Right forelimb (tissue), 1 donor: ENCODE measurements at places on chromosomes 11 and 22.

GRCh38 chr11:77302752-77303151 is 1.3 kb upstream of the GDPD4 start:
- no peak for DNase-seq

- peak; percentile 13 for DNase-seq
These were observed 18.6 kb downstream of the C1QTNF6 start for GRCh38 chr22:37169406-37169805.

DNA sequence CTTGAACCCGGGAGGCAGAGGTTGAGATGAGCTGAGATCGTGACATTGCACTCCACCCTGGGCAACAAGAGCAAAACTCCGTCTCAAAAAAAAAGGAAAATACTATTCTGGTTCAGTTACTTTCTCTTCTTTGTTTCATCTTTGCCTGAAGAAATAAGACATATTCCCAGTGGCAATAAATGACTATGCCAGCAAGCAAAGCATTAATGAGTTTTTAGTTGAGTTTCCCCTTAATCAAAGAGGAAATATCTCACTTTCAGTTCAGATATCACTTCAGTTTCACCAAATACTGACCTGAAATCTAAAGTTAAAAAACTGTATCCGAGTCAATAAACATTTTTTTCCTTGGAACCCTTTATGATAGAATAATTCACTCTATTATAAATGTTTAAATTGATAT is 10.4 kb downstream of the PISD start:
- DNase-seq = no peak

DNA sequence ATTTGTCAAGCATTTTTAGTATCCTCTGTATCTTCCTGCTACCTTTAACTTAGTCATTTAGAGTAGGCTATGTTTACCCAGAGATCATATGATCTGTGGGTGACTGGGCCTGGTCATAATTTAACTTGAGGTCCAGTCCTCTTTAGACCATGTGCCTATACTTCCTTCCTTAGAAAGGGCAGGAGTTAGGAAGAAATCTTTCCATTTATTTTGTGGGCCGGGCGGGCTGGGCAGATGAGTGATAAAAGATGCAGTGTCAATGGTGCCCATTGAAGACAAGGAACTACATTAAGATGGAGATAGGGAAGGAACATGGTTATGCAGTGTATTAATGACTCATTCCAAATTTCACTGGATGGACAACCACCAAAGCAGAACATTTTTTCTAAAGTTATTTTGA is 30.9 kb upstream of the PDE3B start:
- no peak for DNase-seq

DNA sequence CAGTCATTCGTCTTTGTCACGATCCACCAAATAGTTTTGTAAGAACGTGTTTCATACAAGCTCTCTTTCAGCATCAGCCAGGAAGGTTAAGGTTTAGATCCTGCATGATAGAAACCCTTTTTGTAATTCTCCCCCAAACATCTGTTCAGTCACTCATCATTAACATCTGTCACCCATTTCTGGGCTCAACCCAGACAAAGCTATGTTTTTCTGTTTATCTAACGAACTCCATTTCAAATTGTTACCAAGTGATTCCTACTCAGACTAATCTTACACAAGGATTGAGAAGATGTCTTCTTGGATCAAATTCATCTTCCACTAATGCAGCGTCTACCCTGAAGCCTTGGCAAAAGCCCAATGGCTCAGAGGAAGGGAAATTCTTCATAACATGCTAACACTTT is 58.8 kb downstream of the FZD4 start:
- no peak for DNase-seq

DNA sequence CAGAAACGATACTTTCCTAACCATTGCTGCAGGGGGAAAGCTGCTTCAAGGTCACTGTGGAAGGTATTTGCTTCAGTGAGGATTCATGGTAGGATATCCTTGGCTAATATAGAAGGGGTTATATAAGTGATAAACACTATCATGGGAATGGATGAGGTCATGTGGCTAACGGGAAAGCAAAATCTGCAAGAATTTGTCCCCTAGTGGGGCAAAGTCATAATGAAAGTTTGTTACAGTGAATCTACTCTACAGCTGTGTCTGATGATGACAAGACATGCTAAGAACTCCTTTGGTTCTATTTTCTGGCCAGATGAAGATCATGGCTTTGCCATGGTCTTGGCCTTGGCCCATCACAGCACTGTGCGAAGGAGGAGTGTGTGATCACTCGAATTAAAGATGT is 13.8 kb downstream of the MMP20 start:
- no peak for DNase-seq

- no peak for DNase-seq
These were observed 57.8 kb upstream of the APOA1 start for GRCh38 chr11:116895048-116895757.

GRCh38 chr11:60343094-60343704 is 16.1 kb downstream of the MS4A6E start:
- DNase-seq = no peak

- no peak for DNase-seq
These were observed 20.8 kb upstream of the LMO2 start for GRCh38 chr11:33912405-33913361.

DNA sequence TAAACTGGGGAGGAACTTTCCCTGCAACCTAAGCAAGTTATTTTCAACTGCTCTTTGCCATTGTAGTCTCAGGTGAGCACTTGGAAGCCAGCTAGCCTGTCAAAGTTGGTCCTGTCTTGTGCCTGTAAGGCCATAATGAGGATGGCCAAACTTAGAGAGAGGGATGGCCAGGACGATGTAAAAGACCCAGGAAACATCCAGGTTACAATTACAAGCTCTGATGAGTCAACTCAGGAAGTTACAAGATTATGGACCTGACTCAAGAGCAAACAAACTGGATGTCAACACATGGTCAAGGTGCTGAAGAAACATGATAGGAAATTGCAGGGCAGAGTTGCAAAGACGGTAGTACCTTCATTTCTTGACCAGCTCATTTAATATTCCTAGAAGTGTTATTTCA is 1.6 kb downstream of the GTPBP1 start:
- no peak for DNase-seq

DNA sequence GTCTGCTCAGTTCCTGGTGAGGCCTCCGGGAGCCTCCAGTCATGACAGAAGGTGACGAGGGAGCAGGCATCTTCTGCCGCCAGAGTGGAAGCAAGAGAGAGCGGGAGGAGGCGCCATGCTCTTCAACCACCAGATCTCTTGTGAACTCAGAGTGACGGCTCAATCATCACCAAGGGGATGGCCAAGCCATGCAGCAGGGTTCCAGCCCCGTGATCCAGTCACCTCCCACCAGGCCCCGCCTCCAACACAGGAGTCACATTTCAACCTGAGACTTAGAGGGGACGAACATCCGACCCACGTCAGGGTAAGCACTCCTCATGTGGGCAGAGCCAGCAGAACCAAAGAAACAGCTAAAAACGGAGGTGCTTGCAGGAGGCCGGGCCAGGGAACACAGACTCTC is 1470.5 kb downstream of the BRD1 start:
- no peak for DNase-seq

GRCh38 chr11:15258433-15259165 is 143.9 kb downstream of the INSC start:
- DNase-seq = no peak

DNA sequence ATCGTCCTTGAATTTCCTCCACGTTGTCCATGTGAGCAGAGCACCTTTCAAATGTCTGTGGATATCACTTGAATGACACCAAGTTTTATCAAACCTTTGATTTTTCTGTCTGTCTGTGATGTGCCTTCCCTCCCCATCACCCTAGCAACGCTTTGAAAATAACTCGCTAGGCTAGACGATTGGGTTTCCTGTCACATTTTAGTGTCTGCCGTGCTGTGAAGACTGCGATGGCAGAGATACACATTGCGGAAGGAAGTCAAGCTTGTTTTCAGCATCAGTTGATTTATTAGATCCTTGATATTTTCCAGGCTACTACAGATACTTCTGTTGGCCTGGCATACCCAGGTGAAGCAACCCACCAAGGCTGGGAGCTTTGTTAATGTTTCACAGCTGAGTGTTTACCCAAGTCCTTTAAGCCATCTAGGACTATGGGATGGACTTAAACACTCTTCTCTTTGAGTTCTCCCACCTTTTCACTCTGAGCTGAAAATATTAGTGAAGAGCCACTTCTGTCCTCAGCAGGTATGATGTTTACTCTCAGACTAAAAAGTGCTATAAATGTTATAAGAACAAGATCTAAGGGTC is 93.6 kb upstream of the CD44 start:
- DNase-seq = no peak

DNA sequence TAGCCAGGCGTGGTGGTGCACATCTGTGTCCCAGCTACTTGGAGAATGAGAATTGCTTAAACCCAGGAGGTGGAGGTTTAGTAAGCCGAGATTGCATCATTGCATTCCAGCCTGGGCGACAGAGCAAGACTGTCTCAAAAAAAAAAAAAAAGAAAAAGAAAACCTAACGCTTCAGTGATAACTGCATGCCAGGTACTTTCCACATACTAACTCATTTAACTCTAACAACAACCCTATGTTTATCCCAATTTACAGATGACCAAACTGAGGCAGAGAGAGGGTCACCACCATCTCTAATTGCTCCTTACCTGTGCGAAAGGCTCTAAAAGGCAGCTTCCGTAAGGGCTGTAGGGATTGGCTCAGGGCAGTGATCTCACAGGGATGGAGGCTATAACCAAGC is 11.6 kb downstream of the PISD start:
- DNase-seq = no peak

- peak; percentile 19 for DNase-seq
These were observed 3.5 kb downstream of the DGCR6L start for GRCh38 chr22:20316217-20316843.

DNA sequence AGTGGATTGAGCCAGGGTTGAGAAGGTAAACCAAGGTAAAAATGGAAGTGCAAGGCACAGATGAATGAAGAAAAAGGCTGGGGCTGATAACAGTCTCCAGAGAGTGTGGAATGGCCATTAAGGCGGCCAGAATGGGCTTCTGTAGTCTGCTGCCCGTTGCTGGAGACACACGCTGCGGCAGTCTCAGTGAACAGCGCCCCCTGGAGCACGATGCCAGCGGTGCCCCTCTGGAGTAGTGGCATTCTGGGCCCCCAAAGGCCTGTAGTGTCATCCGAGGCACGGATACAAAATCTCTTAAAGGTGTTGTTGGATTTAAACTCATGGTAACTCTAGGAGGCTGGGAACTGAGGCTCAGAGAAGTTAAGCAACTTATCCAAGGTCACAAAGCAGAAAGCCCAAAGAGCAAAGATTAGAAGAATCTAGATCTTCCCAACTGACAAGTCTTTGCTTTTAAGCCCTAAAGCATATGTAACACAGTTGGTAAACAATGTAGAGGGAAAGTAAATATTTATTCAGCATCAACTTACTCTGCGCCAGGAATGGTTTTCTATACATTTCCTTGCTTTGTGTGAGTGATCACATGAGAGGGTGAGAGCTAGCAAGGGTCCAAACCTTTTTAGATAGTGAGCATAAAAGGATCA is 18.2 kb downstream of the KCNJ1 start:
- no peak for DNase-seq

- DNase-seq = no peak
These were observed 34.9 kb upstream of the PCF11 start for GRCh38 chr11:83122050-83122449.

GRCh38 chr11:73310076-73310475 is 2.0 kb downstream of the ARHGEF17 start:
- DNase-seq = no peak

GRCh38 chr11:76010051-76010450 is 195.0 kb downstream of the UVRAG start:
- no peak for DNase-seq

DNA sequence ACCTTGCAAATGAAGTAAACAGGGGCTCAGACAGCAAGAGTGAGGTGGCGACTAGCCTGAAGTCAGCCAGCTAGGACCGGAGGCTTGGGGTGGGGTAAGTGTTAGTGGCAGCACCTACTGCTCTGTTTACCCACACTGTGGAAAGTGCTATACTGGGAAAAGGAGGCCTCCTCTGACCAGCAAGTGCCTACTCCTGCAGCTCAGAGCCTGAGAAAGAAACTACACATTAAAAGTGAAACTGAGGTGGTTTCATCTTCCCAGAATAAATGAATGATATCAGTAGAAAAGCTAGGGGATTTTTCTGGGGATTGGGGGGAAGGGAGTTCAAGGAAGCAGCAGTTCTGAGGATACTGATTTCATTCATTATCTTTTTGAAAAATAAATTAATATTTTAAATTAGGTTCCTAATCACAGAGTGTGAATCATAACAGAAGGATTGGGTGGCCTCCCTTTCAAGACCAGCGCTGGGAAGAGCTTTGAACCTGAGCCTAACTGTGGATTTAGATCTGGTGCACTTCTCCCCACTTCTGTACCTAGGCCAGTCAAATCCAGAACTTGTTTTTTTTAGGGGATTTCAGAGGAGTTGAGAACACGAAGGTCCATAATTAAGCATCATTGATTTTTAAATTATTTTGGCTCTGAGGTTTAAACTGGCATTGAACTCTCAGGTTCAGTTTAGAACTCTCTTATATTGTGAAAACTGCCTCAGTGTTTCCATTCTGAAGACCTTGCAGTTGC is 48.1 kb upstream of the GRAMD1B start:
- no peak for DNase-seq

DNA sequence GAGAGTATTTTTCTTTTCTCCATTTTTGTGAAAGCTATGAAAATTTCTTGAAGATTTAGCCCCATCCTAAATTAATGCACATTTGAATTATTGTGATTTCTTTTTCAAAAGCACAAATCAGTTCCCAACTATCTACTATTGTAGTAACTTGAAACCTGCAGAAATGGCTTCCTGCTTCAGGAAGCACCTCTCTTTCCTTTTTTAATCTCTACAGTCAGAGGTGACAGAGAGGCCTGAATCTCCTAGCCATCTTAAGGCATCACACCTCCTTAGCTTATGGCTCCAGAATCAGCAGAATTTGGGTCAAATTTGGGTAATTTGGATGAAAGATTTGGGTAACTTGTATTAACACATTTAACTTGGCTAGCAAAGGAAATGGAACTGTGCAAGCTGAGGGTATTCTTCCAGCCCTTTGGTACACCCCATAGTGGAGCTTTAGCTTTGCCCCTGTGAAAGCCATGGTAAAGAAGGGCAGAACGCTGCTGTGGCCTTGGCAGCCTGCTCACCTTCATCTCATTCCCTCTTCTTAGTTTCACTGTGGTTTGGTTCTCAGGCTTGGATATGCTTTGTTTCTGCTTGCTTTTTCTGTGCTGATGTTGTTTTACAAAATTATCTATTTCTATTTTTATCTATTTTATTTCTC is 16.2 kb downstream of the TBCEL start:
- no peak for DNase-seq
